ENCODE measurements at places on chromosomes 5 and 9. TPM values are rescaled to one million over a fixed set of nuclear protein-coding genes. Genes with fewer than 3 reads are reported as not detected.

DNA sequence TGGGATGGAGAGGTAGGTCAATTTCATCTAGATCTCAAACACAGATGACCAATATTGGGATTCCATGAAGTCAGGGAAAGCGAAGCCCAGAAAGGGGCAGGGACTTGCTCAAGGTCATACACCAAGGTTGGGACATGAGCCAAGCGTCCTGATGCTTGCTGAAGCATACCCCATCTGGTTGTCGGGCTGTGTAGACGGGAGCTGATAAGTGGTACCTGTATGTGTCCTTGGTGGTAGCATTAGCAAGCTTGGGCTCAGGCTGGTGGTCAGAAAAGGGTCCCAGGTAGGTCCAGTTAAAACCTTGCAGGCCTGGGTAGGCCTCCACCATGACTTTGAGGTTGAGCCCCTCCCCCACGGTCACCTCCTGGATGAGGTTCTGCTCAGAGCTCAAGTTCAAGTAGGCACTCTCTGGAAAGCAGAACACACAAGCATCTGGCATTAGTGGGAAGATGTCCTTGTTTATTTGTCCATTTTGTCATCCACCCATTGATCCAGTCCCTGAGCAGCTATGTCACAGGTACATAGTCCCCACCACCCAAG lies 13.2 kb downstream of the CSF1R start:
- DNase-seq: peak; percentile 48

- DNase-seq: peak; percentile 19
Observed at GRCh38 chr5:176741561-176742211, 68.7 kb upstream of the UNC5A start.

DNA sequence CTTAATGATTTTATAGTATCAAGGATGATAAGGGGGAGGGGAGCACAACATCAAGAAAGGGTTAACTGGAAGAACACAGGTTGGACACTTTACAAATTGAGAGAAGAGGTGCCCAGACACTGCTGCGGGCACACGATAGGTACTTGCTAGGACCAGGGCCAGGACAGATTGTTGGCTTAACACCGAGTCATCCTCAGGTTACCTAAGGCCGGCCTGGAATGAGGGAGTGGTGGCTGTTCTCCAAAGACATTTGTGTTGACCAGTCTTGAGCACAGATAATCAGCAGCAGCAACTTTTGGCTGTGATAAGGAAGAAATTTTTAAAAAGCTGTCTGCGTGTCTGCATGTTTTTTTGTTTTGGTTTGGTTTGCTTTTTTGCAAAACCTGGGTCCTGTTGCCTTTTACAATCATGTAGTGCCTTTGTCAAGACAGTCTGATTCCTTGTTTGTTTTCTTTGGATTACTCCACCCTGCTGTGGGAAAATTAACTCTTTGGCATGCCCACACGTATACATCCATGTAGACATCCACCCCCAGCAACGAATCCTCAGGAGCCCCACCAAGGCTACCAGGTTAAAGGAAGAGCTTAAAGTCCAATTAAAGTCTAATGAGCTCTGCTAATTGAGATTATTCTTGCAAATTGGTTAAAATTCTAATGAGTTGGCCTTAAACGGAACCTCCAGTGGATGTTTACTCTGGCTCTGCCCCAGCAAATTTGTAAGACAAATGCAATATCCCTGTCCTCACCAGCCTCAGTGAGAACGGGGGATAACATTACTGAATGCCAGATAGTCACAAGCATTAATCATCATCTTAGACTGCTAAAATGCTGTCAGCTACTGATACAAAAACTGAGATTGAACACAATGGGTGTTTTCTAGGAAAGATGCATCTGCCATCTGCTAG lies 382.3 kb downstream of the ACTL7B start:
- no peak for DNase-seq

GRCh38 chr5:174698156-174698555 lies 26.2 kb upstream of the MSX2 start:
- DNase-seq: no peak

DNA sequence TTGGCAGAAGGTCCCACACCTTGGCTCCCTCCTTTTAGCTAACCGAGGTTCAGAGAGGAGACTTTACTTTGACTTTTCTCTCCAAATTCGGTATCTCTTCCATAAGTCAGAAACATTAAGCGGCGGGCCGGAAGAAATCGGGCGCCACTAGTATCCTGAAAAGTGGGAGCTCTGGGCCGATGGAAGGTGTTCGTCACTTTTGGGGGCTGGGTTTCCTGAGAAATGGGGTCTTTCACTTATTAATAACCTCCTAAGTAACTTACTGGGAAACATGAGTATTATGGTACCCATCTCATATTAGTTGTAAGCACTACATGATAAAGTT lies 716 bp downstream of the STX17 start:
- DNase-seq: no peak

The MARCOL gene
- total RNA-seq: not detected
